Stimulated activated CD4-positive, alpha-beta T cell treated with anti-CD3 and anti-CD28 coated beads, Interleukin-12 subunit alpha, Interleukin-12 subunit beta, amount 100 ng/mL, for 4 hours (primary cell): ENCODE measurements at places on chromosomes 3 and 15.

GRCh38 chr3:45366290-45366689 lies 22.1 kb upstream of the LARS2 start:
- no peak for DNase-seq

DNA sequence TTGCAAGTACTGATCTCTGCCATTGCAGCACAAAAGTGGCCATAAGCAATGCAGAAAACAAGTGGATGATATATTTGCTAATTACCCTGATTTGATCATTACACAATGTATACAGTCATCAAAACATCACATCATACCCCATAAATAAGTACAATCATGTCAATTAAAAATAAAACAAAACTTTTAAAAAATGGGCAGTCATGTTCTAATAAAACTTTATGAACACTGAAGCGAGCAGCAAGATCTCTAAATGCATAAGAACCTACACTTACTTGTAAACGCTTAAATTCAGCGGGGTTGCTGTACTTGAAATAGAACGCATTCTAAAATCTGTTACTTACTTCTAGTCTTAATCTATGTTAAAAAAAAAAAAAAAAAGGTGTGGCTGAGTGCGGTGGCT lies 73.4 kb downstream of the AQR start:
- DNase-seq: no peak

DNA sequence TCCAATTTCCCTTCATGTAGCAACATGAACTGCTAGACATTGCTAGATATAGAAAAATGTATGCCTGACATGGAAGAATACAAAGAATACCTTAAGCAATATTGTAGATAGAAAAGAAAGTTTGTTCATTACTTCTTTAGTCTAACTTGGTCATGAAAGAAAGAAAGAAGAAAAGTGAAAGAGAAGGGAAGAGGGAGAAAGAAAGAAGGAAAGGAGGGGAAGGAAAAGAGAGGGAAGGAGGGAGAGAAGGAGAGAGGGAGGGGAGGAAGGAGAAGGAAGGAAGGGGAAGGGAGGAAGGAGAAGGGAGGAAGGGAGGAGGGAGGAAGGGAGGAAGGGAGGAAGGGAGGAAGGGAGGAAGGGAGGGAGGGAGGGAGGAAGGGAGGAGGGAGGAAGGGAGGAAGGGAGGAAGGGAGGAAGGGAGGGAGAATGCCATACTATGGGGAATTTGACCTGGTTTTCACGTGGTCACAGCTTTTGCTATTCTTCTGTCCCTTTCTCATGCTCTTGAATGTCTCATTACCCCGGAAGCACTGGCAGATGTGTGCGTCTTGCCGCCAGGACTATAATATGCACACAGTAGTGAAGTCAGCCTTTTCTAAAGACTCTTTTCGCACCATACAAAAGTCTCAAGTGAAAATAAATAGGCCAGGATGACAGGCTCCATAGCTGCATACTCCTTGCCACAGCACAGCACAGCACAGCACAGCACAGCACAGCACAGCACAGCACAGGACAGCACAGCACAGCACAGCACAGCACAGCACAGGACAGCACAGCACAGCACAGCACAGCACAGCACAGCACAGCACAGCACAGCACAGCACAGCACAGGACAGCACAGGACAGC lies 78.2 kb downstream of the CHAC1 start:
- no peak for DNase-seq

DNA sequence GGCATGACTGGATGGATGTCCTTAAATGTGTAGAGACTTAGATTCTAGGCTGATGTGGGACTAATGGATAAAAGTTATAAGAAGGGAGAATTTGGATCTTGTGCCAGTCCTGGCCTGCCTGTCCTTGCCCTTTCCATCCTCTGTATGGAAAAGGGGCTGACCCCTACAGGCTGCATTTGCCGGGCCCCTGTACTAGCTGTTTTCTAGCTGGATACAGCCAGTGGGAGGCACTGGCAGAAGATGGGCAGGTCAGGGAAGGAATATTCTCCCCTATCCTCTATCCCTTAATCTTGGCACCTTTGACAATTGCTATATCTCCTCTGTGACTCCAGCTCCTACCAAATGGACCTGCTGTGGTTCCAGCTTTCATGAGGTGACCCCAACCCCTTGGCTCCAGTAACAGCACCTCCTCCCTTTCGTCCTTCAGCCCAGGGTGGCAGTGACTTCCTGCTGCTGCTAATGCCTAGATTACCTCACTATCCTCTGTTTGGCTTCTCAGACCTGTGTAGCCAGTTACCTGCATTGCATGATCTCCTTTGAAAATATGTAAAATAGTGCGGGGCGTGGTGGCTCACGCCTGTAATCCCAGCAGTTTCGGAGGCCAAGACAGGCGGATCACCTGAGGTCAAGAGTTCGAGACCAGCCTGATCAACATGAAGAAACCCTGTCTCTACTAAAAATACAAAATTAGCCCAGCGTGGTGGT lies 6.2 kb upstream of the TNFAIP8L3 start:
- no peak for DNase-seq

GRCh38 chr15:39629371-39629770 lies 48.5 kb downstream of the THBS1 start:
- DNase-seq: peak; percentile 44

DNA sequence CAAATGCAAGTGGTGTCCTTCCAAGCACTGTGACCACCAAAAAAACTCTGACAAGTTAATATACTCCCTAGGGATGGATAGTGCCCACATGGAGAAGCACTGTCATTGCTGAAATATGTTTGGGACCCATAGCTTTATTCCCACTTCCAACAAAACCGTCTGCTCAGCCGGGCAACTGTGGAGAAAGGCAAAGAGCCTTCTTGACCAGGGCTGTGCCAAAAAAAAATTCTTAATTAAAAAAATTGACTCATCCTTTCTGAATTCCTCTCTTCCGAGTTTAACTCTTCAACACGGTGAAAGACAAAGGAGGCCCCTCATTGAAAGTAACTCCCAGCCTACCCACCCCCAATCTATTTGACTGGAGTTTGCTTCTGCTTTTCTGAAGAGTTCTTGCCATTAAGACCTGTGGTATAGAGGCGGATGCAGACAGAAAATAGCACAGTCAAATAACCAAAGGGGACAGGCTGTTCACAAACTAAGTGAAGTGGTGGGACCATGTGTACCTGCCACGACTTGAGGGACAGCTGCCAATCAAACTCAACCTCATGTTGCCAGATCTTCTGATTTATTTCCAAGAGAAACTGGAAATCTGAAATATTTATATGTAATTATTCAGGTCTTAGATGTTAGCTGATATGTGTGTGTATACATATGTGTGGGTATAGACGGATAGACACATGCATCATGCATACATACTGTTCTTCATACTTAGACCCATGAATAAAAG lies 135.4 kb upstream of the PFN2 start:
- no peak for DNase-seq

DNA sequence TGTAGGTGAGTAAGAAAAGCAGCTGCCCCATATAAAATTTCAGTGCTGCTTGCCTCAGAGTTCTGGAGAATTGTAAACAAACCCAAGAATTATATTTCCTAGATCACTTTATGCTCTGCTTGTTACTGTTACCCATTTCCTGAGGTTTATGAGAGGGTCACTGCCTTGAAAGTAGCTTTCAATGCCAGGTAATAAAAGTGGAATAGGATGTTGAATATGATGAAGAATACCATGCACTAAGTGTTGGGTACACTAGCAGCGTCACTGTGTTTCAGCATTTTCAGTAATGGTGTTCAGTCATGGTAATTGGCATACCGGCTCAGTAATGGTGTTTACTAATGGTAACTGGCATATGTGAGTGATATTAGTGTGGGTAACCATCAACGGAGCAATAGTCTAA lies 449.8 kb upstream of the TPRG1 start:
- no peak for DNase-seq

DNA sequence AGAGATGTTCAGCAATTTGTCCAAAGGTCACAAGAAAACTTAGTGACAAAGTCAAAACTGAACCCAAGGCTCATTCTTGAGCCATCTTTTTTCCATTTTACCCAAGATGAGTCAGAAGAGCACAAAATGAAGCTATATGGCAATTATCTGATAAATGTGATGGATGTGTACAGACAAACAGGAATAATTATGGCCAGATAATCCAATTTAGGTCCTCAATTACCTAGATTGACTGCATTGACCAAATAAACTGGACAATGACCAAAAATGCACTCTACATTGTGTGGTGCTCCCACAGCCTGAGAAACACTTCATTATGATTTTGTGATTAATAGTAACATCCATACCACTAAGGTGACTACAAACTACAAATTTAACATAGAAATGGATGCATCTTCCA lies 1105.8 kb downstream of the IGSF11 start:
- DNase-seq: no peak

DNA sequence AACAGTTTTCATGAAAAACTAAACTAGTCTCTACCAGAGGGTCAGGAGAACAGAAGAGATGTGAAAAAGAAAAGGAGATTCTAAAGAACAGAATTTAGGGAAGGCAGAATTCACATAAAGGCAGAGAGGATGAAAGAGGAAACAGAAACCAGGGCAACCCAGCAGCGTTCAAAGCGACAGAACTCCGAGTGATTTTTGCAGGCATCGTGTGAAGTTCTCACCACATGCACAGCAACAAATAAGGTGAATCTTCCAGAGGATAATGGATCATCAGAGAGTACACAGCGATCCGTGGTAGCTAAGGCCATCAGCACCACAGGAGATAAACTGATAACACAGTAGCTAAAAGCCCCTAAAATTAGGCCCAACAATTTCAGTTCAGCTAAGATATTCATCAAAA lies 250.8 kb upstream of the THBS1 start:
- DNase-seq: no peak

- DNase-seq: no peak
These were observed 101.8 kb downstream of the RAB11A start for GRCh38 chr15:65970937-65971740.
